ENCODE measurements at places on chromosomes 12 and 14.
A peak's percentile ranks its signal among the peaks of the same experiment; 100 is the strongest.

DNA sequence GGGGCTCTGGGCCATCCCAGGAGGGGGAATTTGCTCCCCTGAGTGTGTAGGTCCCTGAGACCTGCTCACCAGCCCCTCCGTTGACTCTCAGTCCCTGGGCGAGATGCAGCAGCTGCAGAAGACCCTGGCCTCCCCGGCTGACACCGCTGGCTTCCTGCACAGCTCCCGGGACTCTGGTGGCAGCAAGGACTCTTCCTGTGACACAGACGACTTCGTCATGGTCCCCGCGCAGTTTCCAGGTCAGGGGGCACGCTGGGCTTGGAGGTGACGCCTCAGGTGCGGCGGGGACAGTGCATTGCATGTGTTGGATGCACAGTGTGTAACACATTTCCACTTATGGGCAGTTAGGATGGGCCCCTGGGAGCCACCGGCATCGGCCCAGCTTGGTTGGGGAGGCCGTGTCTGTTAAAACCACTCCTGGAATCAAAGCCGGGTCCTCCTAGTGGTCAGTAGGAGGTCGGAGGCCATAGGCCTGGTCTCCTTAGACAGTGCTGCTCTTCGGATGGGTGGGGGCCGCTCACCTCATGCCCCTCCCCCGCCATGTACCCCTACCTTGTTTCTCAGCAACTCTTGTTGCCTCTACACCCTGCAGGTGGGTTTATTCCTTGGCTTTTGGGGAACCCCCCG lies 17.1 kb upstream of the PUS1 start:
- DNase-seq = no peak

DNA sequence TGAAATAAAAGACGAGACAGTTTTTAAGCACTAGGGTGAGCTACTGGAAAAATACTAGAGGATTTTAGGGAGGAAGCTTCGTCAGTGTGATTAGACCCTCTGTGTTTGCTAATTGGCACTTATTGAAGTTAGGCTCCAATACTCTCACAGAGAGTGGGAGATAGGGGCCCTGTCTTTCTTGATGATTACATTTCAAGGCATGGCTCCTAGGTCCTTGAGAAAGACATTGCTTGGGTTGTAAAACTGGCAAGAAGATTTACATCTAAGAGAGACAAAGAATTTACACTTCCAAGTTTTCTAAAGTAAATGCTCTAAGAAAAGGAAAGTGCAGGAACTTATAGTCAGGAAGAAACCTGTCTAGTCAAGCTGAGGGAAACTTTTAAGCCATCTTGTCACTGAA lies 183.2 kb downstream of the C12orf50 start:
- DNase-seq = no peak

GRCh38 chr14:60691383-60692113 lies 32.6 kb downstream of the SIX4 start:
- no peak for DNase-seq

- no peak for DNase-seq
Observed at GRCh38 chr14:42921901-42922300, 1315.2 kb downstream of the LRFN5 start.

- peak; percentile 31 for DNase-seq
Observed at GRCh38 chr14:58151133-58152013, 640 bp downstream of the ARMH4 start.

DNA sequence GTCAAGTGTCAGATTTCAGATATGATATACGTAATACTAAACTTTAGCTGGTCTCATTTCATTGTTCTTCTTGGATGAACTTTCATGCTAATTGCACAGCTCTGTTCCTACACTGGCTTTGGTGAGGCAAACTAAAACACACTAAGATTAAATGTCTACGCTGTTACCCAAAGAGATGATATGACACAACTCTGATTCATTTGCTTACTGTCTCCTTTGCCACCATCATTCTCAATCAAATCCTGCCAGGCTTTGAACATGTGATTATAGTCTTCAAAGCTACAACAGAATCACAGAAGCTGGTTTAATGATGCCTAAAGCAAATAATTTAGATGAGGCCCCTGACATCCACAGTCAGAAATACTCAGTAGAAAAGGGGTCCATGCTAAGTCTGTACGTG lies 37.7 kb downstream of the MDGA2 start:
- no peak for DNase-seq

DNA sequence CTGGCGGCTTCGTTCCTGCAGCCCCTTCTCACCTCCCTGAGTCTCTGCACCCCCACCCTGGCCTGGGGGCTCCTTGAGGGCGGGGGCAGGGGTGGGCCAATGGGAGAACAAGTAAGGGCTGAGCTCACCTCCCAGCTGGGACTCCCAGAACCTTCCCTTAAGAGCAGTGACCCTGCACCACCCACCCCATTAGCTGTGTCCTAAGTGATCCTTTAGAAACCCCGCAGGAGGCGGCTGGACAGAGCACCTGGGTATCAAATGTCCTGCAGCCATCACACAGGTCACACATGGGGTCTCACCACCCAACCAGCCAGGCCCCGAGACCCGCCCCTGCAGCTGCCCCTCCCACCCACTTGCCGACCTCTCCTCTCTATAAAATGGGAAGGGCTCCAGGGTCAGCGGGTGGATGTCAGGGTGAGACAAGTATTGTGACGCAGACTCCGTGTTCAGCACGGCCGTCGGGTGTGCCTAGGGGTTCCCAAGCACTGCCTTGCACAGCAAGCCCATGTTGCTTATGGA lies 151.2 kb upstream of the C14orf180 start:
- DNase-seq = no peak

DNA sequence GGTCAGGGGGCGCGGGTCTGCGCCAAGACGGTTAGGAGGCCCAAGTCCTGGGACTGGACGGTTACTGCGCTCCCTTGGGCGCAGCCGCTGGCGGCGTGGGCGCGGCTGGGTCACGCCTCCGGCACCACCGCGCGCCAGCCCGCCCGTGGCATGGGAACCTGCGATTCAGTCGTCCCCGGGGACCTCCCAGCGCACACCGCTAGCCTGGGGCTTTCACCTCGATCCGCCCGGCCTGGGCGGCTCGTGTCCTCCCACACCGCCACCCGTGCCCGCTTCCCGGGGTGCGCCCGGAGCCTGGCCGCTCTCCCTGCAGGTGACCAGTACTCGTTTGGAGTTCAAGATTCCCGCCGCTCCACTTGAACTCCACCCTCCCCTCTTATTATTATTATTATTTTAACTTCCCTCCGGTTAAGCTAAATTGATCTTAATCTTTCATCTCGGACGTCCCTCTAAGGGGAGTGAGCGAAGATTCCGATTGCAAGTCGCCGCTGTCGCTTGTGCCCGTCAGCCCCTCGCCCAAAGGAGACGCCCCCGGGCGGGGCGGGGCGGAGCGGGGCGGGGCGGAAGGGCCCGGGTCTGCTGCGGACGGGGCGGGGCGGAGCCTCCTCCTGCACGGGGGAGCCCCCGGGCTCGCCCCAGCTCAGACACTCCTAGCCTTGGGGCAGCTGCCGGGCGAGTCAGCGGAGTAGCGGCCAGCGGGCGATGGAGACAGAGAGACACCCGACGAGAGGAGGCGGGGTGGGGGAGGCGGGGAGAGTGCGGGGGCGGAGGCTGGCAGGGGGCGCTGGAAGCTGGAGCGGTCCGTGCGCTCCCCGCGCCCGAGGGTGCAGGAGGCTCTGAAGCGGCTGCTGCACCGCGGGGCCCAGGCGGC lies at the start of gene KCNMB4:
TSS of gene KCNMB4 (plus strand) at position 643 of the 871 bp plus-strand sequence. CDS start 445 bp downstream, outside the sequence.
- peak; percentile 37 for DNase-seq

- DNase-seq = peak; percentile 57
Observed at GRCh38 chr14:61662437-61663311, 32.6 kb upstream of the HIF1A start.

- DNase-seq = peak; percentile 22
Observed at GRCh38 chr12:66438601-66439000, 136.3 kb downstream of the HELB start.

DNA sequence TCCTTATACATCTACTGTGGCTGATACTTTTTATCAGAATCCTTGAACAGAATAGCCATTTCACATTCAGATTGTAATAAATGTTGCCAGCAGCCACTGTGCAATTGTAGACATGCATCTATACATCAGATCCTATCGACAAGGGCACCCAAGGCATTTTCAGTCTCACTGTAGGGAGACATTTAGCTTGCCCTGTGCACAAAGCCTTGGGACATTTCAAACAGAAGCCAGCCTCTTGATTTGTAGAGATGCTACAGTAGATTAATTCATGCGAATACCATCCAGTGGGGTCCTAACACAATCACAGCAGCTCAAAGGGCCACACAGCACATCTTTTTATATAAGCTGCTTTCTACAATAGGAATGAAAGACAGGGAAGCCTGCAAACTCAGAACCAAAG lies 81.4 kb downstream of the SLC8A3 start:
- DNase-seq = no peak

DNA sequence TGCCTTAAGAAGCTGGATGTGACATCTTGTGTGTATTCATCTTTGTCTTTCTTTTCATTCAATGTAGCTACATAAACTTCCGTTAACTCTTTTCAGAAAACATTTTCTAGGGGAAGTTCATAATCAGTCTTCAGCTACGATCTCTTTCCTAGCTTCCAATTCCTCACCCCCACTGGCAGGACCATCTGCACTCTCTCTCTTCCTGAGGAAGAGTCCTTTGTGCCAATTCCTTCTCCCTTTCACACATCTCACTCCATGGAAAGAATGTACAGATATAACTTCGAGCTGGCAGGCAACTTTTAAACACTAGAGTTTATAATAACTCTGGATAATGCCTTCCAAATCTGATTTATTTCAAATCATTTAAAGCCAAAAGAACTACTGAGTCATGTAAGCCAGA lies 495.7 kb downstream of the GALC start:
- DNase-seq = no peak

DNA sequence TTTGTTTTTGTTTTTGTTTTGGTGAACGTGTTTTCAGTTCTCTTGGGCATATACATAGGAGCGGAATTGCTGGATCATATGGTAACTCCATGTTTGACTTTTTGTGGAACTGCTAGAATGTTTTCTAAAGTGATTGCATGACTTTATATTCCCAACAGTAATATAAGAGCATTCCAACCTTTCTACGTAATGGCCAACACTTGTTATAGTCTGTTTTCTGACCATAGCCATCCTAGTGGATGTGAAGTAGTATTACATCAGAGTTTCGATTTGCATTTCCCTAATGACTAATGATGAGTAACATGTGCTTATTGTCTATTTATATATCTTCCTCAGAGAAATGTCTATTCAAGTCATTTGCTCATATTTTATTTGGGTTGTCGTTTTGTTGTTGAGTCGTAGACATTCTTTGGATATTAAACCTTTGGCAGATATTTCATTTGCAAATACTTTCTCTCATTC lies 268.7 kb downstream of the AEBP2 start:
- peak; percentile 74 for DNase-seq

- DNase-seq = no peak
Observed at GRCh38 chr12:99392091-99392850, 255.3 kb upstream of the GARIN6 start.

DNA sequence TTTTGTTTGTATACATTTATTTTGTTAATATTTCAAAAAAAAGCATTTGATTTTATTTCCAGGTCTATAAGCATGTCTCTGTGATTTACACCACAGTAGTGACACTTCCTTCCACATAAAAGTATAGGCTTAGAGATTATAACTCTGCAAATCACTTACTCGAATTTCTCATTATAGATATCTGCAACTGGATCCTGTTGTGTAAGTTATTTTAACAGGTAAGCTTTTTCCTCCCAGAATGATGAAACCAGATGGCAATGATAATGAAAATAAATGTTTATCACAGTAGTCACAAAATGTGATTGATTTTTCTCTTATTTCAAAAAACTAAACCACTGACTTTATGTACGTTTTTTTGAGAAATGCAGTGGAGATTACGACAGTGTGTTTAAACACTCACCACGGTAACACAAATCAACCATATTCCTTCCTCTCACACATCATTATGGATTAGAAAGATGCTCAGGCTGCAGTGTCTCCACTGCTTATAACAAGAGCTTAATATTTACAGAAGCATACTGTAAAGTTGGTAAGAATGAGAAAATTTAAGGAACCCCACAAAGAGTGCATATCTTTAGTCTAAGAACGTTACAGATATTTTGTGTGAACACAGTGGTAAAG lies 194.6 kb downstream of the ATXN7L3B start:
- DNase-seq = no peak

GRCh38 chr14:94717808-94718207 lies 52.1 kb downstream of the GSC start:
- no peak for DNase-seq

- no peak for DNase-seq
Observed at GRCh38 chr14:75175677-75176141, 703 bp downstream of the TMED10 start.

DNA sequence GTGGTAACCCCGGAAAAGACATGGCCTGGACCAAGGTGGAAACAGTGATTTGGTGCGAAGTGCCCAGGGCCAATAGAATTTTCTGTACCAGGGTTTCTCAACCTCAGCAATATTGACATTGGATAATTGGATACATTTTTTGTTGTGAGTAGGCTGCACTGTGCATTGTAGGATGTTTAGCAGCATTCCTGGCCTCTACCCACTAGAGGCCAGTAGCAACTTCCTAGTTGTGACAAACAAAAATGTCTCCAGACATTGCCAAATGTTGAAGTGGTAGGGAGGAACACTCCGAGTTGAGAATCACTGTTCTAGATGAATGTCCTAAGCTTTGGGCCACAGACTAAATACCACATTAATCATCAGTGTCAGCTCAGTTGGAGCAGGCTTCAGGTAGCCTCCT lies 6.2 kb upstream of the CGRRF1 start:
- DNase-seq = peak; percentile 69

DNA sequence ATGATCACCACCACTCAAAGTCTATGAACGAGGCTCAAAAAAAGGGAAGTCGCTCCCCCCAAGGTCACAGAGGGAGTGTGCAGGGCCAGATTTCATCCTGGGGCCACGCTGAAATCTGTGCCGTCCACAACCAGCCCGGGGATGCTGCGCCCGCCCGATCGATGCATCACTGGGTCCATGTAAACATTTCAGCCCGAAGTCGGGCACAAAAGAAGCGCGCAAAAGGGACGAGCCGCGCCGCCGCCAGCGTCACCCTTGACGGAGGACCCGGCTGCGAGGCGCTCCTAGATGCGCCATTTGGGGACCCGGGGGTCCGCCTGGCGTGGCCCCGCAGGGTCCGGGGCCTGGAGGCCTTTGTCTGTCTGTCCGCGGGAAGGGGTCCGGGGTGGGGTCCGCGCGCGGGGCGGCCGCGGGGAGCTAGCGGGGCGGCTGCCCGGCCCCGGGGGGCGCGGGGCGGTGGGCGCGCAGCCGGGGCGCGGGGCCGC lies 503 bp downstream of the FBXO21 start:
- peak; percentile 21 for DNase-seq

DNA sequence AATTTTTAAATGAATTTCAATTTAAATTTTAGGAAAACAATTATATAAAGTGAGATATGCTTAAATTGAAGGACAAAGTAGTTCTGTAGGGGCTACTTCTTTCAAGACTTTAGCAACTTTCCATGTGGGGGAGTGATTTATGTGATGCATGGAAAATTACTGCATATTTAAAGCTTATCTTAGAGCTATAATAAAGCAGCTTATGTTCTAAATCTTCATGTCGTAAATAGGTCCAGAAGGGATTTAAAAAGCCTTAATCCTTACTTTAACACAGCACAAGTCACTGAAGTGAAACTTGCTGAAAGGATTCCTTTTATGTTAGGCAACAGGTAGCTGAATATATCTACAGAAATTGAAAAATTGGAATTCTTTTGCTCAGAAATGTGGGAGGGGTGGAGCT lies 340.4 kb downstream of the NAV3 start:
- DNase-seq = no peak

- peak; percentile 85 for DNase-seq
Observed at GRCh38 chr14:80095623-80096022, 115.7 kb downstream of the DIO2 start.

All from fibroblast of skin of scalp (primary cell).